ENCODE measurements at places on chromosomes 13 and 19. TPM values are rescaled to one million over a fixed set of nuclear protein-coding genes. Genes with fewer than 3 reads are reported as not detected.

The LSR gene
- 77.0 TPM for total RNA-seq

DNA sequence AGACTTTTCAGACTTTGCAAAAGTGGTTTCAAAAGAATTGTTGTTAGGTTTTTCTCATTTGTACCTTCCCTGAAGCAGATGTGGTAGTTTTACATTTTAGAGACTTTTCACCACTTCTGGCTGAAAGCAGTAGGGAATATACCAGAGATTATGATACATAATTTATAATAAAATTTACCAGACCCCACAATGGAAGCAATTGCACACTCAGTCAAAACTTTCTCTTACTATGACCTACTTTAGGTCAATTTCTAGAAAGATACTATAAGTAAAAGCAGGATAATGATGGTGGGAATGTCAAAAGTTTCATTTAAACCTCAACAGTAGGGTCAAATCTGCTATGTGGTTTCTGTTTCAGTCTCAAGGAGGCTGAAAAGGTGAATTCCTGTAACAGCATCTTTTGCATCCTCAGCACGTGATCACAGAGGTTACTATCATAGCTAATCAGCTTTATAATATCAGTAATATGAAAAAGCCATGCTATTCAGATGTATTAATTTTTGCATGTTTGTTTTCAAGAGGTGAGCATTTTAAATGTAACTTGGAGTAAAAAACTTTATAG is 26.9 kb downstream of the PCCA start:
- no peaks in the 10 kb centered on the region for H3K27me3 ChIP-seq
- H3K36me3 ChIP-seq, result no peaks in the 10 kb centered on the region
- no peak overlapping the region for H3K4me3 ChIP-seq
- no peak for DNase-seq
- no peak overlapping the region for H3K27ac ChIP-seq

The ZNF460 gene
- total RNA-seq, result 52.5 TPM

The C19orf73 gene
- total RNA-seq, result 7.9 TPM

The LRRC25 gene
- 4.0 TPM for total RNA-seq

DNA sequence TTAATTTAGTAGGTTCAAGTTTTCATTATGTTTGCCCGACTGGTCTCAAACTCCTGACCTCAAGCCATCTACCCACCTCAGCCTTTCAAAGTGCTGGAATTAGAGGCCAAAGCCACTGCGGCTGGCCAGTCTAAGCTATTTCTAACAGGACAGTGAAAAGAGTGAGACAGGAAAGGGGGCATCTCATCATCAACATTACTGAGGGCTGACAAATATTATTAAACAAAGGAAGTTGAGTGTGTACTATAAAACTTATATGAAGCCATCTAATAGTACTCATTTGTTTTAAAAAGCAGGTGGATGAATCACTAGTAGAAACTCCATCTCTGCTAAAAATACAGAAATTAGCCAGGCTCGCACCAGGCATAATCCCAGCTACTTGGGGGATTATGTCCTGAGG is 24.3 kb downstream of the ZNF611 start:
- no peaks in the 10 kb centered on the region for H3K27me3 ChIP-seq
- no peak overlapping the region for H3K27ac ChIP-seq
- no peaks in the 10 kb centered on the region for H3K4me1 ChIP-seq
- H3K4me3 ChIP-seq, result no peak overlapping the region
- H3K36me3 ChIP-seq, result peaks cover 18% of the 10 kb centered on the region
- no peak for DNase-seq

DNA sequence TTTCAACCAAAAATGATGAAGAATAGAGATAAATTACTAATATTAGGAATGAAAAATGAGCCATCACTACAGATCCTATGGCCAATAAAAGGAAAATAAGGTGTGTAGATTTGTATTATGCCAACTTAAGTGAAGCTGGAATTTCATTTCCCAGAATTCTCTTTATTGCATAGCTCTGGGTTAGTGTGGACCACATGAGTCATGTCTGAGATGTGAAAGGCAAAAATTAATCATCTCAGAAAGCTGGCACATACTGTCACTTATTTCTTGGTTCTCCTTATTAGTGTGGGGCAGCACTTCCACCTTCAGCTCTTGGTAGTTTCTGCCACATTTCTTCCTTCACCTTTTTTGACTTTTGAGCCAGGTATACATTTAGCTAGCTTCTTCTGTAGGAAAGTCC is 82.6 kb downstream of the KATNAL1 start:
- no peak overlapping the region for H3K4me3 ChIP-seq
- no peaks in the 10 kb centered on the region for H3K27me3 ChIP-seq

GRCh38 chr13:101711307-101712025 is 259.0 kb downstream of the ITGBL1 start:
- no peaks in the 10 kb centered on the region for H3K27me3 ChIP-seq
- H3K27ac ChIP-seq, result no peak overlapping the region
- H3K4me3 ChIP-seq, result no peak overlapping the region
- peaks cover 3% of the 10 kb centered on the region for H3K4me1 ChIP-seq
- DNase-seq, result no peak

GRCh38 chr19:18606281-18607225 is at the start of gene CRLF1:
TSS of gene CRLF1 (minus strand) at chr19:18606799. CDS start at chr19:18606656, 143 bp downstream.
- peak within 1 kb of the TSS; percentile 31 for H3K4me3 ChIP-seq
- DNase-seq, result no peak
- peaks cover 46% of the 10 kb centered on the region for H3K4me1 ChIP-seq

- H3K27me3 ChIP-seq, result no peaks in the 10 kb centered on the region
- H3K4me3 ChIP-seq, result no peak overlapping the region
- no peaks in the 10 kb centered on the region for H3K36me3 ChIP-seq
- no peak overlapping the region for H3K27ac ChIP-seq
- no peaks in the 10 kb centered on the region for H3K4me1 ChIP-seq
These were observed 17.0 kb upstream of the SACS start for GRCh38 chr13:23450340-23451046.

- H3K4me3 ChIP-seq, result peak overlapping the region; percentile 56
- peak overlapping the region; percentile 89 for H3K27ac ChIP-seq
- no peak for DNase-seq
- peaks cover 49% of the 10 kb centered on the region for H3K4me1 ChIP-seq
These were observed 3.9 kb downstream of the MBNL2 start for GRCh38 chr13:97226013-97226412.

The ATXN8OS gene
- not detected for total RNA-seq

DNA sequence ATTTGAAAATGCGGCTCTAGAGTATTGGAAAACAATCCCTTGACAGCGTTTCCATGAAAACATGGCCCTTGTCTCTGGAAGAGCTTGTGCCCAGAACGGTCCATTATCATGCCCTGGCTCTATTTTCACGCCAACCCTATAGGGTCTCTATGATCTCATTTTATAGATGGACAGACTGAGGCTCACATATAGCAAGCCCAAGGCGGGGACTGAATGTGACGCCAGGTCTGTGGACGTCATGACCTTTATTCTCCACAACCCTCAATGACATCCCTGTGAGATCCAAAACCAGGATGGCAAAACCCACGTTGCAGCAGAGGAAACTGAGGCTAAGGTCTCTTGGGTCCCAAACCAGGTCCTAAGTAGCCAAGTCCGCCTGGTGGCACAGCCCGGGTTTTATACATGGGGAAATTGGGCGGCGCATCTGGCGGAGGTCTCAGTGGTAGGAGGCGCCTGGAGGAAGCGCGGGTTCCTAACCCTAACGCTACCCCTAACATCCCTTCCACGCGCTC is 425 bp upstream of the COLGALT1 start:
- peak overlapping the region; percentile 81 for H3K27ac ChIP-seq
- DNase-seq, result no peak
- H3K36me3 ChIP-seq, result peaks cover 10% of the 10 kb centered on the region
- no peaks in the 10 kb centered on the region for H3K27me3 ChIP-seq
- H3K4me3 ChIP-seq, result peak overlapping the region; percentile 86

DNA sequence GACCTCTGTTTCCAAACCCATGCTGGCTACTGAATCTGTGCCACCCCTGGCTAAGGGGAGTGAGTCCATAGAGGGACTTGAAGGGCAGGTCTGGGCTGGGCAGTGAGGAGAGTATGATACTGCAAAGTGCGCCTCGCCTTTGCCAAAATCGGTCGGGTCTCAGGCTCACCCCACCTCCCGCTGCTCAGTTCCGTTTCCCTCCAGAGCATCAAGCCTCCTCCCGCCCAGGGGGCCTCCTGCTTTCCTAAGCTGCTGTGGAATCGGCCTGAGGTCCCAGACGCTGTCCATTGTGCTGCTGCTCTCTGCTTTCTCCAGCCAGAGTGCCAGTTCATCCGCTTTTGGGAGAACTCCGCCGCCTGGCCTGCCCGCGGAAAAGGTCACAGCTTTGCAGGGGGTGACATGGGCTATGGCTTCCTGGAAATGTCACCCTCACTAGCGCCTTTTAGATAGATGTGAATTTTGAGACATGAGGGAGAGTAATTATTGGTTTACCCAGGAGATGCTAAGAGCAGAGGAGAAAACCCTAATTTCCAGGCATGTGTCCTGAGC is 1418.4 kb downstream of the UQCRFS1 start:
- no peak for DNase-seq
- H3K27ac ChIP-seq, result peak overlapping the region; percentile 83
- no peaks in the 10 kb centered on the region for H3K36me3 ChIP-seq

DNA sequence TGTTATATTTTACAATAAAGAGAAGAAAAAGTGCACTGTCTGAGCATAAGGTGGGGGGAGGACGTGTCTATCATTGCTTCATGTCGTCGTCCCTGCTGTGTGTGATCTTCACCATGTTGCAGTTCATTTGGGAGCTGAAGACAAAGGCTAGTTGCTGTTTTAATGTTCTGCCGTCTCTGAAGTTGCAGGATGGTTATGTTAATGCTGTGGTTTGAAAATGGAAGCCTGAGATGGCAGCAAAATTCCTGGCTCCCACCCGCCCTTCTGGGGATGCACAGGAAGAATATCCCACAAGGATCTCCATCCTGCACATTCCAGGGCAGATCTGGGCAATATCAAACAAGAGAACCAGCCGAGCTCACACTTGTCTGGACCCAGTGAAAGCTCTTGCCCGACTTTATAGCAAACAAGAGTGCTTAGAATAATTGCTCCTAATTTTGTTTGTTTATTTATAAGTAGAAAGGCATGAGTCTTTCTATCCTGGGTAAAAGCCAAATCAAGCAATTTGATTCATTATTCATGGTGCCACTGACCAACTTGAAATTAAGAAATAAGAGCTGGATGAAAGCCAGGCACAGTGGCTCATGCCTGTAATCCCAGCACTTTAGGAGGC is 110.3 kb upstream of the ABCC4 start:
- no peak overlapping the region for H3K4me3 ChIP-seq
- H3K27me3 ChIP-seq, result no peaks in the 10 kb centered on the region
- no peak overlapping the region for H3K27ac ChIP-seq
- DNase-seq, result no peak
- no peaks in the 10 kb centered on the region for H3K4me1 ChIP-seq

The AMER2 gene
- not detected for total RNA-seq

DNA sequence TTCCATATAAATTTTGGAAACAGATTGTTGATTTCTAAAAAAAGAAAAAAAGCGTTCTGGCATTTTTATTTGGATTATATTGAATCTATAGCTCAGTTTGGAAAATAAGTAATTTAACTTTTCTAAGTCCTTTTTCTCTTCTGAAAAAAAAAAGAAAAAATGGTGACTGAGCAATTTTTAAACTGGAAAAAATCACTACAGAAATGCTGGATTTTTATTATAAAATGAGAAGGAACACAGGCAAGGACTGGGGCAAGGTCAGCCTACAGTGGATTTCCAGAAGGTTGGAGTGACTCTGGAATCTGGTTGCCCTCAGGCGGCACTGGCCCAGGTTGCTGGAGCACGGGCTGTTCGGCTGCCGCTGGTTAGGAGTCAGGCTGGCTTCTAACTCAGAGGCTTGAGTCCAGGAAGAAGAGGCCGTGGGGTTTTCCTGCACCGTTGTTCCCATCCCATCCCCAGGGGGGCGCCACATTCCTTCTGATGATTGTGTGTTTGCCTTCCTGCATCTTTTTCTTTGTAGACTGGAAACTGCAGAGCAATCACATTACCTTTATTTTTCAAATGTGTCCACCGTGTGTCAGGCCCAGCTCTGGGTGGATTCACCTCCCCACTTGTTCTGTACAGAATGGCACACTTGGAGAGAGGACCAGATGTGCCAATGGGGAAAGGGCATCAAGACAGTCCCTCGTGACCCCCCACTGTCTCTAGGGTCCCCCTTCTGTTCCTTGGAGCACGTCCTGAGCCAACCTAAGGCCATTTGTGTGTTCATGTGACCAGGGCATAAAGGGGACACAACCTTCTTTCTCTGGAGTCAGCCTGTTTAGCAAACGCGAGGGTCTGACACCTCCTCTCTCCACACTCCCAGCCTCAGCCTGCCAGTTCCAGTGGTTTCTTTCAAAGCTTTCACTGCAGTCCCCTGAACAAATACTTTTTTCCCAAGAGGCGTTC is 44.5 kb upstream of the GTF3A start:
- H3K27me3 ChIP-seq, result no peaks in the 10 kb centered on the region
- no peak overlapping the region for H3K27ac ChIP-seq
- DNase-seq, result peak; percentile 44
- no peaks in the 10 kb centered on the region for H3K4me1 ChIP-seq
- H3K4me3 ChIP-seq, result no peak overlapping the region
- no peaks in the 10 kb centered on the region for H3K36me3 ChIP-seq

DNA sequence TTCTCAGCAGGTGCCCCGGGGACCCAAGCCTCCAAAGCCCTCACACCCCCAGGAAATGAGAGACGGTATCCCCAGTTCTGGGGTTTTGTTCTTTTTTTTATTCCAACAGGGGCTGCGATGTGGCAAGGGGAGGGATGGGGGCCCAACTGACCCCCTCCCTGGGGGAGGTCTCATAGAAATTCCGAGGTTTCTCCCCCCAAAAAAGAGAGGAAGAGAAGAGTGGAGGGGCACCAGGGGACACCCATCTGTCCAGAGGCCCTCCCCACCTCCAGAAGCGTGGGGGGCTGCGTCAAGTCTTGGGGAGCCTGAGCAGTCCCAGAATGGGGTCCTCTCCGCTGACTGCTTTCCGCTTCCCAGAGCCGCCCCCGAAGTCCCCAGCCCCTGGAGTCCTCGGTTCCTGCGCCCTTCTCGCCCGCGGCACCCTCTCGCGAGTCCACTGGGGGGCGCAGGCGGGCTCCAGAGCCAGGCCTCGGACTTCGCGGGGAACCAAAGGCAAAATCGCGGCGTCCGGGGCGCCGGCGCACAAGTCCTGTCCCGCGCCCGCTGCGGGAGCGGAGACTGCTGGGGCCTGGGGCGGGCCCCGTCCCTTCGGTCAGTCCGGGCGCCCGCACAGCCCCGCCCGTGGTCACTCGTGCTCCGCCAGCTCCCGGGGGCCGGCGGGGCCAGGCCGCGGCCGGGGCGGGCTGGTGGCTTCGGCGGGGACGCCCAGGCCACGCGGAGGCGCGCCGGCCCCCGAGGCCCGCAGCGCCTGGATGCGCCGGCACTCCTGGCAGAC is 4.4 kb upstream of the ATP1A3 start:
- H3K36me3 ChIP-seq, result no peaks in the 10 kb centered on the region
- peak; percentile 88 for DNase-seq
- no peak overlapping the region for H3K4me3 ChIP-seq
- peaks cover 14% of the 10 kb centered on the region for H3K4me1 ChIP-seq

DNA sequence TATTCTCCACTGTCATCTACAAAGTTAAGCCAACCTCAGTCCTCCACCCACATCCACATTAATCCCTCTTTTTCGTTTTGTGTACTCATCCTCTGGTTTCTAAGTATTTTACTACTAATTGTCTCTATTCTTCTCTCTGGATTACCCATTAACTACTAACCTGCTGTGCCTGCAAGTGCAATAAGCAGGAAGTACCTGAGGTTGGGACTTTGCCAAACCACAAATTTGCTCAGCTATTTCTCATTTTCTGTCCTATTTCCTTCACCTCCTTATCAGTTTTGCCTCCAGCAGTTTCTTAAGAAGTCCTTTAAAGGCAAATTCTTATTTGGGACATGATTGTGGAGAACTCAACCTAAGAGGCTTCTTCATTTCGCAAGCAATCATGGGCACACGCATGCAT is 1708.9 kb downstream of the SLITRK5 start:
- no peaks in the 10 kb centered on the region for H3K36me3 ChIP-seq
- H3K4me3 ChIP-seq, result no peak overlapping the region
- no peaks in the 10 kb centered on the region for H3K27me3 ChIP-seq
- H3K4me1 ChIP-seq, result no peaks in the 10 kb centered on the region
- DNase-seq, result no peak

Measured in upper lobe of left lung (tissue), 6 donors.